ENCODE measurements at places on chromosomes 6 and 20.

GRCh38 chr6:11120271-11121005 is 8.9 kb upstream of the ERVFRD-1 start:
- peaks cover 44% of the 10 kb centered on the region for H3K4me1 ChIP-seq
- H3K4me3 ChIP-seq = no peak overlapping the region
- H3K27me3 ChIP-seq = no peaks in the 10 kb centered on the region
- H3K27ac ChIP-seq = no peak overlapping the region

DNA sequence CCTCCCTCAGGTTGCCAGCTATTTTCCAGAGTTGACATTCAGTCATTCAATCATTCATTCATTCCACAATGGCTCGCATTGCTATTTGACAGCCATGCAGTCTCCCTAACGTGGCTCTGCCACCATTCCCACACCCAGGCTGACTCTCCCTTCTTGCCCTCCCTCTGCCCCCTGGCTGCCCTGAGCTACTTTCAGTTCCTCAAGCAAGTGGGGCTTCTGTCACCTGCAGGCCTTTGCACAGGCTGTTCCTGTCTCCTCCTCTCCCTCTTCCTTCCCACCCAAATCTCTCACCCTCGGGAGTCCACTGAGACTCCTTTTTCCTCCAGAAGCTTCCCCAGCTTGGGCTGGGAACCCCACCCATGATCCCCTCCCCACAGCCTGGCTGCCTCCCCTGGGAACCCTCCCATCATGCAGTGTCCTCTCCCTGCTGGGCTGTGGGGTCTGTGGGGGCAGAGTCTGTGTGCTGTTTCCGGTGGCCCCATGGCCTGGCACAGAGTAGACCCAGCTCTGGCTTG is 2.6 kb downstream of the PACSIN1 start:
- DNase-seq = no peak
- peaks cover 6% of the 10 kb centered on the region for H3K4me1 ChIP-seq
- H3K36me3 ChIP-seq = no peaks in the 10 kb centered on the region
- H3K27me3 ChIP-seq = peaks cover 19% of the 10 kb centered on the region
- no peak overlapping the region for H3K4me3 ChIP-seq

GRCh38 chr20:58188527-58188926 is 39.9 kb downstream of the ANKRD60 start:
- no peaks in the 10 kb centered on the region for H3K4me1 ChIP-seq
- no peak for DNase-seq

DNA sequence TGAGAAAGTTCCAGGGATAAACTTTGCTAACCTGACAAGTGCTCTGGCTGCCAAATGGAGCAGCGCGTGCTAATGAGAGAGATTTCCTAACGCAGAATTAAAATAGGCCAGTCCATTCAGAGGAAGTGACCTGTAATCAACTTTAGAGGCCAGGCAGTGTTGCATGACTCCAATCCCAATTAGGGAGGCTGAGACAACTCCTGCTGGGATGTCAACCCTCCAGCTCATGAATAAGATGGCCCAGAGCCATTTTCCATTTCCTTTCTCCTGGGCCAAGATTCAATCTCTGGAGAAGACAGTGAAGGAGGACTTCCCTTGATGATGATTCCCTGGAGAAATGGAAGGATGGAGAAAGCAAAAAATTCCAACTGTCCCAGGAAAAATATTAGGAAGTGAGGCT is 241.5 kb upstream of the RNF24 start:
- no peak overlapping the region for H3K27ac ChIP-seq
- no peaks in the 10 kb centered on the region for H3K4me1 ChIP-seq
- H3K27me3 ChIP-seq = peaks cover 27% of the 10 kb centered on the region
- DNase-seq = no peak

GRCh38 chr20:44832724-44833123 is 22.4 kb upstream of the RIMS4 start:
- no peaks in the 10 kb centered on the region for H3K36me3 ChIP-seq
- no peak overlapping the region for H3K4me3 ChIP-seq
- H3K27me3 ChIP-seq = peaks cover 37% of the 10 kb centered on the region

GRCh38 chr20:23195636-23196035 is 109.5 kb upstream of the CD93 start:
- H3K27ac ChIP-seq = no peak overlapping the region
- H3K36me3 ChIP-seq = no peaks in the 10 kb centered on the region
- H3K4me3 ChIP-seq = no peak overlapping the region
- peaks cover 11% of the 10 kb centered on the region for H3K27me3 ChIP-seq
- H3K4me1 ChIP-seq = no peaks in the 10 kb centered on the region
- DNase-seq = no peak

- peak within 1 kb of the TSS; percentile 86 for H3K4me3 ChIP-seq
- no peaks in the 10 kb centered on the region for H3K27me3 ChIP-seq
- peaks cover 31% of the 10 kb centered on the region for H3K36me3 ChIP-seq
- H3K4me1 ChIP-seq = peaks cover 37% of the 10 kb centered on the region
- peak; percentile 83 for DNase-seq
Measured at GRCh38 chr6:34236443-34237315, at the start of gene HMGA1. TSS of gene HMGA1 (plus strand) at chr6:34236873. CDS start at chr6:34240781, 3,908 bp downstream.

GRCh38 chr6:75196081-75196687 is 9.7 kb downstream of the COL12A1 start:
- no peak overlapping the region for H3K27ac ChIP-seq
- no peak overlapping the region for H3K4me3 ChIP-seq
- no peak for DNase-seq
- H3K36me3 ChIP-seq = no peaks in the 10 kb centered on the region
- peaks cover 14% of the 10 kb centered on the region for H3K27me3 ChIP-seq

- H3K4me3 ChIP-seq = peak overlapping the region; percentile 96
- H3K27me3 ChIP-seq = peaks cover 17% of the 10 kb centered on the region
- peaks cover 33% of the 10 kb centered on the region for H3K4me1 ChIP-seq
- peaks cover 34% of the 10 kb centered on the region for H3K36me3 ChIP-seq
- DNase-seq = no peak
Measured at GRCh38 chr6:44386929-44387345, 569 bp upstream of the CDC5L start.

DNA sequence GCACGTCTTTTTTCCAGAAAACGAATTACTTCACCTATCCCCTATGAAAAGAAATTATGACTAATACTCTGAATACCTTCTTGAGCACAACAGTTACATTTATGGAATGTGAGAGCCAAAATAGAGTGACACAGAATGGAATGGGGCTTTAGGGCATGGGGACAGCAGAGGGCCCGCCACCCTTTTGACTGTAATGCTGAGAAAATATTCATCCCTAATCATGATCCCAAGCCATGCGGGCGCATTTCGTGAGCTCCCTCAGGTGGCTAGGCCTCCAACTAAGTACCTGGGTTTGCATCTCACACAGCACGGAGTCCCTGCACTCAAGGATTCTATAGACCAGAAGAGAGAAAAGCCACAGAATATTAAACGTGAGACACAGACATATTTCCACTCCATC is 212.6 kb downstream of the SOD2 start:
- no peak for DNase-seq
- H3K27ac ChIP-seq = no peak overlapping the region
- no peaks in the 10 kb centered on the region for H3K36me3 ChIP-seq
- H3K4me1 ChIP-seq = no peaks in the 10 kb centered on the region

- H3K27ac ChIP-seq = no peak overlapping the region
- H3K4me1 ChIP-seq = no peaks in the 10 kb centered on the region
- DNase-seq = no peak
- H3K36me3 ChIP-seq = no peaks in the 10 kb centered on the region
- no peak overlapping the region for H3K4me3 ChIP-seq
Measured at GRCh38 chr6:117930645-117931044, 23.6 kb downstream of the SLC35F1 start.

DNA sequence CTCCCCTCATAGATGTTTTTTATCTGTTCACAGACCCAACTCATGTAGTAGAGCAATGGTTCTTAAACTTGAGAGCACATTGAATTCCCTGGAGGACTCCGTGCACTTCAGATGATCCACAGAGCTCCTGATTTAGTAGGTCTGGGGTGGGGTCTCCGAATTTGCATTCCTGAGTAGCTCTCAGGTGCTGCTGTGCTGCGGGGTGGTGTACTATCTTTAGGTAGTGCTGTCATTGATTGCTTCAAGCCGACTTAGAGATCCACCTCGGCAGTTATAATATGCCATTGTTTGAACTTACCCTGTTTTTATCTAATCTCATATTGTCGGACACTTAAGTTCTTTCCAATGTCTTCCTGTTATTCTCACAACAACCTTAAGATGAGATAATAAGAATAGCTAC is 45.0 kb downstream of the BMP2 start:
- H3K27ac ChIP-seq = no peak overlapping the region
- H3K4me3 ChIP-seq = no peak overlapping the region
- H3K27me3 ChIP-seq = no peaks in the 10 kb centered on the region

- H3K27me3 ChIP-seq = peaks cover 12% of the 10 kb centered on the region
- no peaks in the 10 kb centered on the region for H3K36me3 ChIP-seq
- H3K4me1 ChIP-seq = peaks cover 15% of the 10 kb centered on the region
- H3K27ac ChIP-seq = no peak overlapping the region
- DNase-seq = no peak
Measured at GRCh38 chr6:3843379-3844096, 5.6 kb upstream of the FAM50B start.

DNA sequence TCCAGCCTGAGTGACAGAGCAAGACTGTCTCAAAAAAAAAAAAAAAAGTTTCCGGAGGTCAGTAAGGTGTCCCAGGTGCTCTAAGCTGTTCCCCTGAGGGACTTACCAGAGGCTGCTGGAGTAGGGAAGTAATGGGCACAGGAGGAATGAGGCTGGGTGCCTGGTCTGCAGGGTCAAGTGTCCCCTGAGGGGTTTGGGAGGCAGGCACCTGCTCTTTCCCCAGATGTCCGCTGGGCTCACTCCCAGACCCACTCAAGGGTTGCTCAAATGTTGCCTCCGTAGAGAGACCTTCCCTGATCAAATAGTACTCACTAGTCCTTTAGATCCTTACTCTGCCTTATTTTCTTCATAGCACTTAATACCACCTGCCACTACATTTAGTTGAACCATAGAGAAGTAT is 5.4 kb upstream of the MAPK13 start:
- H3K4me1 ChIP-seq = peaks cover 48% of the 10 kb centered on the region
- no peak for DNase-seq
- H3K27me3 ChIP-seq = no peaks in the 10 kb centered on the region
- H3K36me3 ChIP-seq = peaks cover 3% of the 10 kb centered on the region
- no peak overlapping the region for H3K4me3 ChIP-seq
- H3K27ac ChIP-seq = no peak overlapping the region

DNA sequence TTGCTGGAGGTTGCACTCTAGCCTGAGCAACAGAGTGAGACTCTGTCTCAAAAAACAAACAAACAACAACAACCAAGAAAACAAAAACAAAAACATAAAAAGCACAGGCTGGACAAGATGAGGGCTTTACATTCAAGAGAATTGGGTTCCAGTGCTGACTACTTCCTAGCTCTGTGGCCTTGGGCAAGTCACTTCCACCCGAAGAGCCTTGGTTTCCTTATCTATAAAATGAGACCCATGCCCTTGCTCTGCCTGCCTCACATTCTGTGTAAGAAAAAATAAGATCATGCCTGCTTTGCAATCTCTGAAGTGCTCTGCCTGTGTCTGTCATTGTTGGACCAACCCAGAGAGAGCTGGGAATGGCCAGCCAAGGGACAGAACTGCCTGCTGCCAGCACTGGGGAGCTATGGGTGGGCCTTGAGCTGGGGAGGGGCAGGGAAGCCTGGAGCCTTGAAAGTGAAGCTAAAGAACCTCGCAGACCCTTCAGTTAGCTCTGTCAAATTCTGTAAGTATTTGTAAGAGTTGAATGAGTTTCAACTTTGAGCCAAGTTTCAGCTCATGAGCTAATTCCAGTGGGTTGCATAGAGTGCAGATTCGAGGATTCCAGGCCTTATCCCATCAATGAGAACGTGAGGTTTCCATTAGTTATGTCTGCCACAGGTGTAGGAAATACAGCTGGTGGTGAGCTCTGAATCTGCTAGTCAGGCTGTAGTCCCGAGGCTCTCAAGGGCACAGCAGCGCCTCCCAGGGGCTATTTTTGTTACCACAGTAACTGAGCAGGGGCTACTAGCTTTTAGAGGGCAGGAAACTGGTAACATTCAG is 93.2 kb downstream of the DLGAP4 start:
- no peaks in the 10 kb centered on the region for H3K36me3 ChIP-seq
- H3K27me3 ChIP-seq = peaks cover 12% of the 10 kb centered on the region
- DNase-seq = peak; percentile 24
- H3K4me1 ChIP-seq = no peaks in the 10 kb centered on the region
- no peak overlapping the region for H3K27ac ChIP-seq

GRCh38 chr6:168147205-168147738 is 68.3 kb upstream of the FRMD1 start:
- no peaks in the 10 kb centered on the region for H3K36me3 ChIP-seq
- no peaks in the 10 kb centered on the region for H3K4me1 ChIP-seq
- no peak overlapping the region for H3K4me3 ChIP-seq
- no peak for DNase-seq

DNA sequence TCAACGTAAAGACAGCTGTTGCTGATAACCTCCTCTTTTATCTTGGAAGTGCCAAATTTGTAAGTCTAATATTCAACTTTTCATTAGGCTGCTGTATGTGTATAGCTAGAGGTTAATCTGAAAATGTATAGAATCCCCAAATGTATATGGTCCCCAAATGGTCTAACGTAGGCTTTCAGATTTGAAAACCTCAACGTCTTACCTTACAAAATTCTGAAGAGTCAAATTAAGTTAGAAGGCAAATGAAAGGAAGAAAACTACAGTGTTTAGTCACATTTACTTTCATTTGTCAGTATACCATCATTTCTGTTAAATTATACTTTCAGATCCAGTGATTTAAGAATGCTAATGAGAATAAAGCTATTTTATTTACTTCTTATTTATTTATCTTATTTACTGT is 256.9 kb downstream of the ARHGAP18 start:
- H3K27me3 ChIP-seq = peaks cover 8% of the 10 kb centered on the region
- DNase-seq = no peak
- peaks cover 10% of the 10 kb centered on the region for H3K36me3 ChIP-seq
- no peak overlapping the region for H3K4me3 ChIP-seq

GRCh38 chr6:54891536-54891935 is 45.0 kb downstream of the FAM83B start:
- no peak for DNase-seq
- no peaks in the 10 kb centered on the region for H3K4me1 ChIP-seq
- H3K27ac ChIP-seq = no peak overlapping the region
- H3K36me3 ChIP-seq = no peaks in the 10 kb centered on the region
- H3K27me3 ChIP-seq = no peaks in the 10 kb centered on the region

- peaks cover 3% of the 10 kb centered on the region for H3K4me1 ChIP-seq
- H3K27ac ChIP-seq = no peak overlapping the region
- DNase-seq = peak; percentile 32
- peak overlapping the region; percentile 47 for H3K4me3 ChIP-seq
- peaks cover 30% of the 10 kb centered on the region for H3K27me3 ChIP-seq
Measured at GRCh38 chr20:44747166-44748004, 1.7 kb downstream of the KCNK15 start.

- H3K4me3 ChIP-seq = peak overlapping the region; percentile 83
- no peak for DNase-seq
- no peak overlapping the region for H3K27ac ChIP-seq
- peaks cover 61% of the 10 kb centered on the region for H3K27me3 ChIP-seq
- H3K36me3 ChIP-seq = no peaks in the 10 kb centered on the region
- peaks cover 8% of the 10 kb centered on the region for H3K4me1 ChIP-seq
Measured at GRCh38 chr6:90611543-90612312, 24.9 kb upstream of the MAP3K7 start.

DNA sequence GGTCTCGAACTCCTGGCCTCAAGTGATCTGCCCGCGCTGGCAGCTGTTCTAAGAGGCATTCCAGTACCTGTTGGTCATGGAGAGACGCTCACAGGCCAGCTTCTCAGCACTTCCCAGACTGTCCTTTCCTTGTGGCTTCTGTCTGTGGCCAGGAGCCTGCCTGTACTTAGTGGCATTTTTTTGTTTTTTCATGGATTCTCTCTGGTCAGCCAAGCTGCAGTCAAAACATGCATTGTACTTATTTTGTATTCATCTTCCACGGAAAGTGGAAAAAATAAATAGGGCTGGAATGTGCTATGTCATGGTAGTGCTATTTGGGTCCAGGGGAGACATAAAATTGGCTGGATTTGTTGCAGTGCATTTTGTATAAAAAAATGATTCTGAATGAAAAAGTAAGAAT is 29.1 kb downstream of the ZDHHC14 start:
- DNase-seq = no peak
- no peaks in the 10 kb centered on the region for H3K36me3 ChIP-seq
- no peaks in the 10 kb centered on the region for H3K4me1 ChIP-seq
- H3K27ac ChIP-seq = no peak overlapping the region
- peaks cover 2% of the 10 kb centered on the region for H3K27me3 ChIP-seq

Measured in activated T-helper 2 cell treated with anti-CD3 and anti-CD28 coated beads, Interferon-gamma antibody, Interleukin-2, Interleukin-4, amounts not matched to agents 10 μg/mL and 5 μg/mL and 100 μg/mL, durations not matched to agents 14 hours and 24 hours and 36 hours (primary cell).